ENCODE measurements at places on chromosomes 5 and 9.

DNA sequence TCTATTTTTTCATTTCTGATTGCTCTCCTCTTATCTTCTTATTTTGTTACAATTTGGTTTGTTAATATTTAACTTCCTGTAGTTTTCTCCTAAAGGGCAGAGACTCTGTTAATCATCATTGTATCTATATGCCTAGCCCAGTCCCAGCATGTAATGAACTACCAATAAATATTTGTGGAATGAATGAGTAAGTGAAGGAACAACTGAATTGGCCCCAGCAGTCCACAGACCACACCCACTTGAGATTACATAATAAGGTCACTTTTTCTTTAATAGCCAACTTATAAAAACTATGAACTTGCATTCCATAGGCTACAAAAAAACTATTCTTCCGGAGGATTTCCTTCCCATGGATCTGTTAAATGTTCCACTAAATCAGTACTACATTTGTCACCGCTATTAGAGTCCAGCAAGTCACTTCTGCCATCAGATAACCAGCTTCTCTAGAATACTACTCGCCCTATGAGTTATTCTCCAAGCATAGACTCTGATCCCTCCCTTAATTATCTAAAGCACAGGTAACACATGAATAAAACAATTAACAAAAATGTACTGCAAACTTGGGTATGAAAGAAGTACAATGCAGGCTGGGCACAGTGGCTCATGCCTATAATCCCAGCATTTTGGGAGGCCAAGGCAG lies 27.5 kb upstream of the TNPO1 start:
- no peak for DNase-seq

GRCh38 chr5:168176251-168176650 lies 115.2 kb upstream of the WWC1 start:
- no peak for DNase-seq

DNA sequence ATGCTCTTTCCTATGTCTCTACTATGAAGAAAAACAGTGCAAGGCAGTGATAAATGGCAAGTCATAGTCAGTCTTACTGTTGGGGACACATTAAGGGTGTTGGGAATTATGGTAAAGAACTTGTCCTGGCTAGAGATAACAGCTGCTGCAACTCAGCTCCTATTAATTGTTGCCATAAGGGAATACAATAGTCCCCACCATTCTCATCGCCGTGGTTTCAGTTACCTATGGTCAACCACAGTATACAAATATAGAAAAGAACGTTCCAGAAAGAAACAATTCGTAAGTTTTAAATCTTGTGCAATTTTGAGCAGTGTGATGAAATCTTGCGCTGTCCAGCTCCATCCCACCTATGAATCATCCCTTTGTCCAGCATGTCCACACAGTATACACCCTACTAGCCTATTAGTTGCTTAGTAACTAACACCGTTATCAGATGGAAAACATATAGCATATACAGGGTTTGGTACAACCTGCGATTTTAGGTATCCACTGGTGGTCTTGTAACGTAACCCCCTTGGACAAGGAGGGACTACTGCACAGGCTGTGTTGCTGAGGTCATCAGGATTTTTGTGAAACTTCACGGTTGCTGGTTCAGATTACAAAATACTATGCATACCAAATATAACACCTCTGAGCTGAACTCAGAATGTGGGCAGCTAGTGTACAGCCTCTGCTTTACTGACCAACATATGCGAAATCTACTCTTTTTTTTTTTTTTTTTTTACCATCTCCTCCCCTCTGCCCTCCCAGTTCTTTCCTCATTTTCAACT lies 53.5 kb downstream of the ZFR start:
- DNase-seq = no peak

- DNase-seq = no peak
These were observed 449.4 kb downstream of the TMEM38B start for GRCh38 chr9:106143781-106144180.

DNA sequence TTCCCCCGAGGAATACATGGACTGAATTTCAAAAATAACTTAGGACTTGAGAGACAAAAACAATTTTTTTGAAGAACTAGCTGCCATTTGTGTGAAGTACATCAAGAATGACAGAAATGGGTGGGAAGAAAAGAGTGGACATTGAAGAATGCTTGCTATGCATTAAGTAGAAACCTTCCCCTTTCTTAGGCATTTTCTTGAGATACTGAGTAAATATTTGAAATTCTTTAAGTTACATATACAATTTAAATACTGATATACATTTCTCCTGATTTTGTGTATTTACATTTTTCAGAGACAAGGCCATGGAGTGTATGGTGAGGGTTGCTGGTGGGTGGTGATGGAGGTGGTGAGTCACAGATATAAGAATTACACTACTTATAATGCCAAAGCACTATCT lies 319.3 kb upstream of the ADAMTSL1 start:
- no peak for DNase-seq

DNA sequence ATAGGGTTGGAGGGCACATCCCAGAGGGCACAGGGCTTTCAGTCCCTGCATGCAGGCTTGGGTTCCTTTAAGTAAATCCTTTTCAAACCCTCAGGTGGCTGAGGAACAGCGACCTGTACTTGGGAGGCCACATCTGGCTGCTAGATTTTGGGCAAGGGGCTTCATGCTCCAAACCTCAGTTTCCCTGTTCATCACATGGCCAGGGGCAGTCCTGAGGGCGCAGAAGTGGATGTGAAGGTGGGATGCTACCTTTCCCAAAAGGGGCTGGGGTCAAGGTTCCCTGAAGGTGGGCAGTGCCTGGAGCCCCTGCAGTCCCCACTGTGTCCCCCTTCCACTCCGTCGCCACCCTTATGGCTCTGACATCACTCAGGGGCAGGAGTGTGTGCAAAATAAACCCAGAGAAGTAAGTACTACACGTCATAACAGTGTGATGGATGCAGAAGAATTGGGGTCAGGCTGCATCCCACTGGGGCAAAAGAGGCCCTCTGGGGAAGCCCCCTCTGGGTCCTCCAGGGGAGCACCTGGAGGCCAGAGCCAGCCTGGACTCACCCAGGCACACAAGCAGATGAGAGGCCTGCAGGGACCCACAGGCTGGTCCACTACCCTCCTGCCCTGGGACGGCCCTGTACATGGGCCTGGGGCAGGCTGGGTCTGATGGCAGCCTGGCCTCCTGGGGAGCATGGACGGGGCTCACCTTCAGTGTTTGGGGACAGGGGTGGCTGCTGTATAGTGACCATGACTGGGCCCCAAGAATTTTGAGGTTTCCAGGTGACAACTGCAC lies 1.9 kb upstream of the CARD19 start:
- DNase-seq = no peak

GRCh38 chr9:81705578-81705977 lies 16.2 kb upstream of the TLE1 start:
- DNase-seq = no peak

GRCh38 chr5:143730112-143730801 lies 81.7 kb upstream of the HMHB1 start:
- DNase-seq = no peak

- DNase-seq = no peak
These were observed 196.8 kb upstream of the TRIM32 start for GRCh38 chr9:116490321-116490720.

DNA sequence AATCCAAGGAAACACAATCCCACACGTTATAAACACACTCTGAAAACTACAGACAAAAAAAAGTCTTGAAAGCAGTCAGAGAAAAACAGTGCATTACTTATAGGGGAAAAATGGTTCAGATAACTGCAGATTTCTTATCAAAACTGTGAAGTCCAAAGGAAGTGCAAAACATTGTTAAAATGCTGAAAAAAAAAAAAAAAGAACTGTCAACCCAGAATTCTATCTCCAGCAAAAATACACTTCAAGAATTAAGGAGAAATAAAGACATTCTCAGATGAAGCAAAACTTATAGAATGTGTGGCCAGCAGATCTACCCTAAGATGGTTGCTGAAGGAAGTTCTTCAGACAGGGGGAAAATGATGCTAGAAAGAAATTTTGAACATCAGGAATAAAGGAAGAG lies 40.4 kb downstream of the ADAMTS2 start:
- no peak for DNase-seq

- DNase-seq = no peak
These were observed 1.6 kb downstream of the ACSL6 start for GRCh38 chr5:132009706-132010405.

- no peak for DNase-seq
These were observed 2.7 kb upstream of the HSPA4 start for GRCh38 chr5:133048993-133049725.

- no peak for DNase-seq
These were observed 255.0 kb downstream of the EFNA5 start for GRCh38 chr5:107415762-107416161.

Measured in NCI-H1048 (cell line).